ENCODE measurements at places on chromosomes 6 and 20.

- DNase-seq, result no peak
- no peak overlapping the region for H3K4me3 ChIP-seq
- no peak overlapping the region for H3K27ac ChIP-seq
These were observed 20.4 kb upstream of the EFHC1 start for GRCh38 chr6:52399511-52400312.

DNA sequence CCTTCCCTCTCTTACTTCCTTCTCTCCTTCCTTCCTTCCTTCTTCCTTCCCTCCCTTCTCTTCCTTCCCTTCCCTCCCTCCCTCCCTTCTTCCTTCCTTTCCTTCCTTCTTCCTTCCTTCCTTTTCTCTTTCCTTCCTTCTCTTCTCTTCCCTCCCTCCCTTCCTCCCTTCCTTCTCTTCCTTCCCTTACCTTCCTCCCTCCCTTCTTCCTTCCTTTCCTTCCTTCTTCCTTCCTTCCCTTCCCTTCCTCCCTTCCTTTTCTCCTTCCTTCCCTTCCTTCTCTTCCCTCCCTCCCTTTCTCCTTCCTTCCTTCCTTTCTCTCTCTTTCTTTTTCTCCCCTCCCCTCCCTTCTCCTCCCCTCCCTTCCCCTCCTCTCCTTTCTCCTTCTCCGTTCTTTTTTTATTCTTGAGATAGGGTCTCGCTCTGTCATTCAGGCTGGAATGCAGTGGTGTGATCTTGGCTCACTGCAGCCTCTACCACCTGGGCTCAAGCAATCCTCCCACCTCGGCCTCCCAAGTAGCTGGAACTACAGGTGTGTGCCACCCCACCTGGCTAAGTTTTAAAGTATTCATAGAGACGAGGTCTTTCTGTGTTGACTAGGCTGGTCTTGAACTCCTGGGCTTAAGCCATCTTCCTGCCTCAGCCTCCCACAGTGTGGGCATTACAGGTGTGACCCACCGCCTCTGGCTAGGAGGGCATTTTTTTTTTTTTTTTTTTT lies 1.1 kb upstream of the ZNF512B start:
- no peak overlapping the region for H3K27ac ChIP-seq
- no peaks in the 10 kb centered on the region for H3K27me3 ChIP-seq
- H3K4me3 ChIP-seq, result no peak overlapping the region
- DNase-seq, result no peak

- no peak overlapping the region for H3K4me3 ChIP-seq
- no peaks in the 10 kb centered on the region for H3K27me3 ChIP-seq
- no peaks in the 10 kb centered on the region for H3K4me1 ChIP-seq
- H3K27ac ChIP-seq, result no peak overlapping the region
- no peak for DNase-seq
- no peaks in the 10 kb centered on the region for H3K36me3 ChIP-seq
These were observed 16.6 kb downstream of the SH3BGRL2 start for GRCh38 chr6:79647741-79648140.

GRCh38 chr6:141491684-141492083 lies 641.0 kb upstream of the GJE1 start:
- H3K27ac ChIP-seq, result no peak overlapping the region
- no peak overlapping the region for H3K4me3 ChIP-seq
- no peaks in the 10 kb centered on the region for H3K27me3 ChIP-seq
- DNase-seq, result no peak
- H3K36me3 ChIP-seq, result no peaks in the 10 kb centered on the region

DNA sequence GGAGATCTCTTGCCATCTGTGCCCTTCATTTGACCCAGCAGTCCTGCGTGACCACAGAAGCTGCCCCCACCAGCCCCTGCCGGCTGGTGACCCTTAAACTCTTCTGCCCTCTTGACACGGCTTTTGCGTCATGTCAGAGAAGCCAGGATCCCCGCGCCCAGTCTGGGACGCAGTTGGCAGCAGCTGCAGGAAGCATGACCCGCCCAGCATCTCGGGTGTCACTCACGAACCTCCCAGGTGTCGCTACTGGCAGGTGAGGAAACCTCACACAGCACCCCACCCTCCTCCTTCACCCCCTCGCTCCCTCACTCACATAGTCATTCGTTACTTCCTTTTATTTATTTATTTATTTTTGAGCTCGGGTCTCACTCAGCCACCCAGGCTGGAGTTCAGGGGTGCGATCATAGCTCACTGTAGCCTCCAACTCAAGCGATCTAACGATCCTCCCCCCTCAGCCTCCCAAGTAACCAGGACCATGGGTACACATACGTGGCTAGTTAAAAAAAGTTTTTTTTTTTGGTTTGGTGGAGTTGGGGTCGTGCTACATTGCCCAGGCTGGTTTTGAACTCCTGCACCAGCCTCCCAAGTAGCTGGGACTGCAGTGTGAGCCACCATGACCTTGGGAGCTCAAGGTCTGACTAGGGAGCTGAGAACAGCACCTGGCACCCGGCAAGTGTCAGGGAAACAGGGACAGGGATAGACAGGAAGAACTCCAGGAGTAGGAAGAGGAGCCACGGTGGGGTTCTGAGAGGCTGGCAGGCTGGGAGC lies 14.1 kb upstream of the SPDEF start:
- H3K27ac ChIP-seq, result no peak overlapping the region
- H3K27me3 ChIP-seq, result no peaks in the 10 kb centered on the region
- no peaks in the 10 kb centered on the region for H3K36me3 ChIP-seq
- DNase-seq, result no peak

Data from Panc1 (cell line).